ENCODE measurements at places on chromosomes 3 and 15.

DNA sequence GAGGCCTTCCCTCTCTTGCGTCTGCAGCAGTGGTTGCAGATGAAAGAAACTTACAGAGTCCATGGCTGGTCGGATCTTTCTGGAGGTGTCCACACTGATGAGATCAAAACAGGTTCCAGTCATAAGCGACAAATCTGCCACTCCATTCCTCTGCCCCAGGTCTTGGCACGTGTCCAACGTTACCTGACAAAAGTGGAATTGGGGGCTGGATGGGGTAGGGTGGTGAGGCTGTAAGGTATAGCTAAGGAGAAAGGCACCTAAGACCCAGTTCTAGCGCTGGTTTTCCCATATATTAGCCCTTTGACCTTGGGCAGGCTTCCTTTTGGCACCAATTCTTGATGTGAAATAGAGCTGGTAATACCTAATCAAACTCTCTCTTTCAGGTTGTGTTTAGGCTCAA, 11.0 kb downstream of the FAM43A start:
- no peak for DNase-seq

- DNase-seq: no peak
Observed at GRCh38 chr3:48697952-48698351, 12.2 kb upstream of the NCKIPSD start.

DNA sequence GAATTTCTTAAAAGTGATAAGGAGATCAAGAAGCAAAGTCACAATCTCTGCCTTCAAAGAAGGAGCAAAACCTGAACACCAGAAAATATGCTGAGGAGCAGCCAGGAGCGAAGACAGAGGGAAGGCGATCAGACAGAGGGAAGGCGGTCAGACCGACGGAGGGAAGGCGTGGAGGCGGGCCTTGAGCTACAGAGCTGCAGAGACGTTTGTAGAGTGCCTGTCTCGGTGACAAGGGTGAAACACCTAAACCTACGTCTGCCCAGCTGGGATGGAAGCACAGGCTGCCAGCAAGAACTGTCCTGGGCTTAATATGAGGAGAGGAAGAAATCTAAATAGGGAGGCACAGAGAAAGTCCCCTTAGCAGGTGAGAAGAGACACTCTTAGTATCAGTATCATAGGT, 476.0 kb downstream of the OCA2 start:
- no peak for DNase-seq

DNA sequence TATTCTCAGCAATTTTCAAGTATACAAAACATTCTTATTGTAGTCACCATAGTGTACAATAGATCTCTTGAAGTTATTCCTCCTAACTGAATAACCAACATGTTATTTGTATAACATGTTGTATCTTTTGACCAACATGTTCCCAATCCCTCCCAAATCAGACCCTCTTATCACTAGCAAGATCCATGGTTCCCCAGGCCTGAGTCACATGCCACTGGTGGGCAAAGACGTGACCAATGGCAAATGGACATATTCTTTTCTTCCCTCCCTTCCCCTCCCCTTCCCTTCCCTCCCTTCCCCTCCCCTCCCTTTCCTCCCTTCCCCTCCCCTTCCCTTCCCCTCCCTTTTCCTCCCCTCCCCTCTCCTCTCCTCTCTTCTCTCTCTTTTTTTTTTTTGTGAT, 45.4 kb downstream of the AMOTL2 start:
- DNase-seq: no peak

GRCh38 chr15:99070208-99070607, 34.7 kb upstream of the SYNM start:
- DNase-seq: no peak

DNA sequence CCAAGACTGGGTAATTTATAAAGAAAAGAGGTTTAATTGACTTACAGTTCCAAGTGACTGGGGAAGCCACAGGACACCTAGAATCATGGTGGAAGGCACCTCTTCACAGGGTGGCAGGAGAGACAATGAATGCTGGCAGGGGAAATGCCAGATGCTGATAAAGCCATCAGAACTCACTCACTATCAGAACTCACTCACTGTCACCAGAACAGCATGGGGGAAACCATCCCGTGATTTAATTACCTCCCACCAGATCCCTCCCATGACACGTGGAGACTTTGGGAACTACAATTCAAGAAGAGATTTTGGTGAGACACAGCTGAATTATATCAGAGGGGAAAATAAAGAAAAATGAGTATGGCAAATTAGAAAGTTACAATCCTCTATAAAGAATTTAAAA, 310.9 kb downstream of the BCHE start:
- no peak for DNase-seq

DNA sequence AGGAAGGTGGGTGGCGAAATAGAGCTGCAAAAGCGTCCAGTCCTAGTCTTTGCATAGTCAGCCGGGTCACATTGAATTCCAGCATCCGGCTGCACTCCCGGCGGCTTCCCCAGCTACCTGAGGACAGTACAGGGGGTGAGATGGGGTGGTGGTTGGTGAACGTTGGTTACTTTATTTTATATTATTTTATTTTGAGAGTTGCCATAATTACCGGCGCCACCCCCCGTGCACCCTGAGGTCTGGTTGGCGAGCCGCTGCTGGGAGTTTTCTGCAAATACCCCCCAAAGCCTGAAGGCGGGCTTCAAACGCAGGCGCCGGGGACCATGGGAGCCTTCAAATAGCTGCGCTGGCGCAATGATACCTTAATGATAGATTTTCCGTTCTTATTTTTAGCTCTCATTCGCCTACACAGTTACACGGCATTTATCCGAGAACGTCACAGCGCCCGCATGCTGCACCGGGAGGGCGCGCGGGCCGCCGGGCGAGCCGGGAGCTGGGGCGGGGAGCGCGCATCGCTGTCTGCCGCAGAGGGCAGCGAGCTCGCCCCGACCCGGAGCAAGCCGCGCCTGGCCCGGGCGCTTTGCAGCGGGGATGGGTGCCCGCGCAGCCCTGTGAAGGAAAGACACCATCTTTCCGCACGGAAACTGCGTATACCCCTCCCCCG, 756 bp upstream of the RASGRF1 start:
- no peak for DNase-seq

GRCh38 chr15:22808240-22808639, 21.8 kb downstream of the NIPA1 start:
- DNase-seq: no peak
